ENCODE measurements at places on chromosomes 16 and 17.

DNA sequence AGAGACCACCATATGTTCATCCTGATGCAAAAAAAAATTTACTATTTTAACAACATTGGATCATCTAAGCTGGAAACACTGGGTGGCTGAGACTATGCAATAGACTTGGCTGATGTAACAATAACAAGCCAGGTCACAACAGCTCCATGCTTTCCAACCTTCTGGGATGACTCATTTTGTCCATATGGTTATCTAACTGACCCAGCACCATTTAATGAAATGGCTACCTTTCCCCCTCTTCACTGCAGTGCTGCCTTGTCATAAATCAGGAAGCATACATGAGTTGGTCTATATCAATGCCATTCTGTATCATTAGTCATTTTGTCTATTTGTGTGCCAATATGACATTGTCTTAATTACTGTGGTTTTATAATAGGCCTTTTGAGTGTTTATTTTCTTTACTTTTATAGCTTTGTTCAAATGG lies 217.6 kb upstream of the KCNJ16 start:
- DNase-seq = no peak

GRCh38 chr17:80248894-80249710 lies 11.6 kb upstream of the RNF213 start:
- DNase-seq = no peak

- DNase-seq = no peak
Measured at GRCh38 chr16:28106467-28107215, 43.1 kb upstream of the GSG1L start.

- DNase-seq = no peak
Measured at GRCh38 chr17:33929181-33929724, 325.8 kb upstream of the CCL2 start.

GRCh38 chr17:37310940-37311339 lies 64.8 kb upstream of the C17orf78 start:
- no peak for DNase-seq

DNA sequence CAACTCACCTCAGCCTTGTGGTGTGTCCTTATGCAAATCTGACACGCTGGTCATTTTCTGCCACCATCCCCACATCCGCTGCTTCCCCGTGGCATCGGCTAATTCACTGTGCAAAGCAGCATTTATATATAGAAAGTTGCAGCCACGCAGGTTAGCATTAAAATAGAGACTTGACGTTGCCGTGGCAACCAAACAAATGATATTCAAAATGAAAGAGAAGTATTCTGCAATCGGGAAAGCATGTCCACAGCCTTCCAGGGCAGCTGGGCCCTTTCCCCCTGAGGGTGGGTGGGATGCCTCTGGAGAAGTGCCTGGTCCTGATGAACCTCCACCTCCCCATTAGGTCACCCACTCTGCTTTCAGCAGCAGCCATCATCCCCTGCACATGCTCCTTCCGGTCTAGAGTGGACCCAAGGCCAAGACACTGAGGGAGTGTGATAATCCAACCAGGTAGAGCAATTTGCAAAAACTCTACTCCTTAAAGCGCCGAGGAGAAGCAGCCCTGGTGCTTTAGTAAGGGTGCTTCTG lies 138.7 kb downstream of the GAS7 start:
- no peak for DNase-seq

GRCh38 chr17:74108126-74108705 lies 95.3 kb upstream of the RPL38 start:
- DNase-seq = no peak

DNA sequence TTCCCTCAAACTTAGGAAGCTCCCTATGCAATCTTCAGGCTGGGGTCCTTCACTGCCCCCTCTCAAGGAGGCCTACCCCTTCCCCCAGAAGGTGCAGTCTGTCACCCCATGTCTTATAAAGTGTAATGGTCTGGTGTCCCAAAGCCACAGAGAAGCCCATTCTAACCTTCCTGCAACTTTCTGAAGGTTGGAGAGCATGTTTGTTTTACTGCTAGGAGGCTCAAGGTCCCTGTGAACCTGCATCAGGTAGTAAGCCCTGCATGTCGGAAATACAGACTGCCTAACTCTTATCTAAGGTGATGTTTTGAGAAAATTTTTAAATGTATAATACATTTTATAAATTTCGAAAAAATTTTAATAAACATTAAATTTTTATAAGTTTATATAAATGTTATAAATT lies 18.3 kb downstream of the ZNF750 start:
- no peak for DNase-seq

- DNase-seq = no peak
Measured at GRCh38 chr17:48626245-48627117, at the start of gene HOXB9. Gene HOXB9 (minus strand): TSS chr17:48626358. CDS start chr17:48626269, 89 bp downstream.

GRCh38 chr17:28252436-28252835 lies 66.6 kb upstream of the TMEM97 start:
- no peak for DNase-seq
